ENCODE measurements at places on chromosomes 12 and 14.

GRCh38 chr12:68831751-68832503 is 23.9 kb downstream of the MDM2 start:
- DNase-seq: no peak

GRCh38 chr12:47615711-47616110 is 90.1 kb downstream of the RPAP3 start:
- no peak for DNase-seq

DNA sequence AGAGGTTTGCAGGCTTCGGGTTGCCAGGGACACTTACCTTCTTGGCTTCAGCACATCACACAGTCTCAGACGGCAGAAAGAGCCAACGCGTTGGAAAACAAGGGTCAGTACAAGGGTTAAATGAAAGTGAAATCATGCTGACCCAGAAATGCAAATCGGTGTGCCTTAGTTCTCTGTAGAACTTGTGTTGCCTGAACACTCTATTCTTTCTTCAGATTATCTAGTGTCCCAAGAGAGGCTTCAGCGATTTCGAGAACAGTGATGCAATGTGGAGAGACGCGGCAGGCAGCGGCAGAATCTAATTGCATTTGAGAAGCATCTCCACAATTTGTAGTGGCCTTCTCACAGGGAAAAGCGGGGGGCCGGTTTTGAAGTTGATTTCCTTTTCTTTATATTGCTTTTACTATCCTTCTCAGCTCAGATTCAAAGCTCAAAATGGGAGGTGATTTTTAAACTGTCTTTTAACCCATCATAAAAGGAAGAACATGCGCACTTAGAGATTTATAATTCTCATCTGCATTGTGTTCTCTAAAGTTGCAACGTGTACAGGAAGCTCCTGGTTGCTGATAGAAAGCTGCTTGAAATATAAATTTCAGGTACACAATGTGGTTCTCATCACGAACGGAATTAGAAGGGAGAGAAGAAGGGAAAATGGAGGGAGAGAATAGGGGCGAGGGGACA is 67.8 kb upstream of the EGLN3 start:
- DNase-seq: no peak

GRCh38 chr12:123011701-123012100 is 31.2 kb downstream of the ARL6IP4 start:
- no peak for DNase-seq

GRCh38 chr12:109966546-109966945 is 29.6 kb downstream of the GIT2 start:
- no peak for DNase-seq

GRCh38 chr12:24152270-24152669 is 202.8 kb upstream of the SOX5 start:
- no peak for DNase-seq

- DNase-seq: no peak
These were observed 49.7 kb downstream of the KIF21A start for GRCh38 chr12:39393179-39393578.
